ENCODE measurements at places on chromosomes 12 and 14.
A peak's percentile ranks its signal among the peaks of the same experiment; 100 is the strongest.

DNA sequence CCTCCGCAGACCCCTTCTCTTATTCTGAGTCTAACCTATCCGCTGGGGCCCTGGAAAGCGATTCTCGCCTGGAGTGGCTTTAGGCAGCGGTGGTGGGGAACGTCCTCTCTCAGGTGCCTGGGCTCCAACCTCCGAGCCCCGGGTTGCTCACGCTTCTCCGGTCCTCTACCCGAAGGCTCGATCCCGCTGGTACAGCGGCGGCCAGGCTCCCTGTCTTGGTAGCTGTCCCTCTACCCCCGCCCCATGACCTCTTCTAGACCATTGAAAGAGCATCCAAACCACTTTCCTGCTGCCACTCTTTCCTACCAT, 505 bp upstream of the HEBP1 start:
- DNase-seq, result no peak

GRCh38 chr14:100399052-100399849, 76.1 kb downstream of the SLC25A47 start:
- DNase-seq, result peak; percentile 56

DNA sequence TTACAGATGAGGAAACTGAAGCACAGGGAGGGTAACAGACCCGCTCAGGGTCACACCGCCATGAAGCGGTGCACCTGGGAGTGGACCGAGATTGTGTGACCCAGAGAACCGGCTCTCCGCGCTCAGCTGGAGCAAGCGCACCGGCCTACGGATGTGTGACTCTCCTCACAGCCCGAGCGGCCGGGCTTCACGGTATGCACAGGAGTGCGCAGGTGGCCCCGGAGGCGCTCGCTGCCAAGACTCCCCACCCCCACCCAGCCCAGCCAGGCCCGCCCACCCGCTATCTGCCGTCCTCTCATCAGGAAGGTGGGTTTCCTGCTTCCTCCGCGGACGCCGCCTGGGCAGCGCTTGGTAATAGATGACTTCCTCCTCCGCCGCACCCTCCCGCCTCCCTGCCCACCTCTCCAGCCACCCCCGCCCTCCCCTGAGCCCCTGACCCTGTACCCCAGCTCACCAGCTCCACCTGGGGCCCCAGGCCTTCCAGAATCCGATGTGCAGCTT, 110.7 kb downstream of the NCOR2 start:
- no peak for DNase-seq

- no peak for DNase-seq
Measured at GRCh38 chr12:70839544-70839943, 81.0 kb downstream of the PTPRR start.

DNA sequence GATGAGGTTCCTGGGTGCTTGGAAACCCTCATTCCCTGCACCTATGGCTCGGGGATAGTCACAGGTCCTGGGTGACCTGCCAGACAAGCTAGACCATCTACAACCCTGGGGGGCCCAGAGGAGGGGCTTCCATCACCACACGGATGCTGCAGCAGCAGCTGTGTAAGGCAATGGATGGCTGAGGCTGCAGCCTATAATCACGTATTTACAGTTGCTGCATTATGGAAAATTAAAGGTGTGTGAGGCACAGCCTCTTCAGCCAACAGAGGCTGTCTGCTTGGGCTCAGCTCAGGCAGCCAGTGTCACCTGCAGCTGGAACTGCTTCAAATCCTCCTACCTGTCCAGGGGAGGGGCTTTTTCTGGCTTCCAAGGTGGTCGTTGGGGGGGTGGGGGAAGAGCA, 268.1 kb downstream of the CACNA1C start:
- DNase-seq, result no peak
